ENCODE measurements at places on chromosomes 11 and 22.

DNA sequence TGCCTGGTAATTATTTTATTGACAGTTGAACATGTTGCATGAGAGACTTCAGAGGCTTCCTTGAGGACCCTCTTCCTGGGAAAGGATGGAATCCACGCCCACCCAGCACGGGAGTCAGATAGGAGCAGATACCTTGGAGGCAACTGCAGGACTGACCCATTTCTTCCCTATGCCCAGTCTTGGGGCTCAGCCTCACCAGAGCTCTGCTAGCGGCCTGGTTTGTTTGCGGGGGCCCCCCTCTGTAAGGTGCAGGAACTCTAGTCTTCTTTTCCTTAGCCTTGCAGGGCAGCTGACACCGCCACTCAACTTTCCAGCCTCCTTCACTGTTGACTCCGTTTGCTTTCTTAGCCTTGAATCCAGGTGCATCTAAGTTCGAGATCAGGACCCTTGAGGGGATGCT, 1032.8 kb downstream of the BRD1 start:
- DNase-seq = no peak

DNA sequence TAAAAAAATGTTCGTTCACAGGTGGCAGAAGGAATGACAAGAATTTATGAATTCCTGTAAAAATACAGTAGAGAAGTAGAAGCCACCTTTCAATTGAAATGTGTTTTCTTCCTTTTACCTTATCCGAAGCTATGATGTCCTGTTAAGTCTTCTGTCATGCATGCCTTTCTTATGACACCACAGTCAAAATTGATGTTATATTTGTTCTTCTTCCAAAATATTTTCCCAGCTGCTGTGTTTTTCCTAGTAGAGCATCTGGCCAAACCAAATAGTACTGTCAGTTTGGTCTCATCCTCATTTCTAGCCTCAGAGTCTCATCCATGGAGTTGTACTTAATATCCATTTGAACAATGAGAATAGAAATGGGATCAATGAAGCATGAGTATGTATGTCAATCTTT, 206.1 kb downstream of the PGR start:
- DNase-seq = no peak

- no peak for DNase-seq
Observed at GRCh38 chr11:34155057-34155756, 49.8 kb downstream of the NAT10 start.

DNA sequence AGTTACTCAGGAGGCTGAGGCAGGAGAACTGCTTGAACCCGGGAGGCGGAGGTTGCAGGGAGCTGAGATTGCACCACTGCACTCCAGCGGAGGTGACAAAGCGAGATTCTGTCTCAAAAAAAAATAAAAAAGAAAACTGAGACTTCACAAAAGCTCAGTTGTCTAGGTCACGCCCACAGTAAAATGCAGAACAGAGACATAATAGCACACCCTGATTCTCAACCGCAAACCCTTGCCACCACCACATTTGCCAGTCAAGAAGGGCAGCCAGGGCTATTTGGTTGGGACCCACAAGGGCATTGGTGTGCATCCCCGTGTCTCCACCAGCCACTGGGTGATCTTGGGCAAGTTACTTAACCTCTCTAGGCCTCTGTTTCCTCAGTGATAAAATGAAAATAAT, 25.4 kb downstream of the CREB3L1 start:
- DNase-seq = no peak

DNA sequence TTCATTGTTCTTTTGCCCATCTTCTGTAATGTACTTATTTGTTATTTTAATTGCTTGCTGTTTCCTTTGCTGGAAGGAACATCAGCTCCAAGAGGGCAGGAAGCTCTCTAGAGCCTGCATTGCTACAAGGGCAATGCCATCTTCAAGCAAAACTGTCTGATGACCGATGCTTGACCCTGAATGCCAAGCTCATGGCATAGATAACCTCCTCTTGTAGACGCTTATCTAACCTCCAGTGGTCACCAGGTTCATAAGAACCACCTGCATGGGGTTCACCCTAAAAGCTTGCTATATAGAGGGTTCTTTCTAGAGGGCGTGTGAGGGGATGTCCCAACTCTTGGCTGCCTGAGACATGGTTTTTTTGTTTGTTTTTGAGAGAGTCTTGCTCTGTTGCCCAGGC, 16.5 kb downstream of the FADS3 start:
- DNase-seq = no peak
